Neuronal stem cell (in vitro differentiated cells): ENCODE measurements at places on chromosomes 16 and 17.

GRCh38 chr17:50201276-50201854 is at the start of gene COL1A1:
COL1A1 (minus strand) TSS chr17:50201631; CDS start chr17:50201513, 118 bp downstream.
- DNase-seq: no peak

DNA sequence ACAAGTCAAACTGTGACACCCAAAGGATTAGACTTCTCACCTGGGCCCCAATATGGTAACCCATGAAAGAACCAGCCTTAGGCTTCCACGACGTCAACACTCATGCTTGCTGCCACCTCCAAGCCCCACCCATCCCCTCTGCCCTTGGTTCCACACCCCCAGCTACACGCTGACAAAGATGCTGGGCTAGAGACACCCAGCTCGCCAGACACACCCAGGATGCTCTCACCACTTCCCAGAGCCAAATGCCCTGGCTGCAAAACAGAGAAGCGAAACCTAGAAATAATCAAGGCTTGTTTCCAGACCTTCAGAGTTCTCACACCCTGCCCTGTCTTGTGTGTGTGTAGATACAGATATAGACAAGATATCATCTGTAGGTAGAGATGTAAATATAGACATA is 26.0 kb upstream of the ADCY9 start:
- DNase-seq: no peak

DNA sequence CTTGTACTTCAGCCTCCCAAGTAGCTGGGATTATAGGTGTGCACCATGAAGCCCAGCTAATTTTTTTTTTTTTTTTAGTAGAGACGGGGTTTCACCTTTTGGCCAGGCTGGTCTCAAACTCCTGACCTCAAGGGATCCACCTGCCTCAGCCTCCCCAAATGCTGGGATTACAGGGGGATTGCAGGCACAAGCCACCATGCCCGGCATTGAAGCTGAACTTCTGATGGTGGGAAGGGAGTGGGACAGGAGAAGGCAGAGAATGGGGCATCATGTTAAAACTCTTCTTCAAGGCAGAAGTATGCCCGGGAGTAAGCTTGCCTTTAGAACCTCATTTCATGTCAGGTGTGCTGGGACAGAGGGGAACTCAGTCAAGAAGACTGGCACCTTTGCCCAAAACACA is 48.6 kb upstream of the ZFHX3 start:
- DNase-seq: no peak

DNA sequence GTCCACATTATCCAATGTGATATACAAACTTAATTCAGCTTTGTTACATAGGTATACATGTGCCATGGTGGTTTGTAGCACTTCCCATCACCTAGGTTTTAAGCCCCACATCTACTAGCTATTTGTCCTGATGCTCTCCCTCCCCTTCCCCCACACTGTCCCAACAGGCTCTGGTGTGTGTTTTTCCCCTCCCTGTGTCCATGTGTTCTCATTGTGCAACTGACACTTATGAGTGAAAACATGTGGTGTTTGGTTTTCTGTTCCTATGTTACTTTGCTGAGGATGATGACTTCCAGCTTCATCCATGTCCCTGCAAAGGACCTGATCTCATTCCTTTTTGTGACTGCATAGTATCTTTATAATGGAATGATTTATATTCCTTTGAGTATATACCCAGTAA is 196.7 kb downstream of the CDH11 start:
- DNase-seq: no peak

GRCh38 chr16:73047536-73048291 is at the start of gene ZFHX3:
ZFHX3 (minus strand) TSS chr16:73048128; CDS start chr16:72960145, 87,983 bp downstream.
- no peak for DNase-seq
